ENCODE measurements at places on chromosomes 7 and 10. TPM values are rescaled to one million over a fixed set of nuclear protein-coding genes. Genes with fewer than 3 reads are reported as not detected.
A peak's percentile ranks its signal among the peaks of the same experiment; 100 is the strongest.

- no peak overlapping the region for H3K27ac ChIP-seq
- H3K27me3 ChIP-seq = no peaks in the 10 kb centered on the region
- no peak overlapping the region for H3K4me3 ChIP-seq
- no peak for DNase-seq
- H3K36me3 ChIP-seq = no peaks in the 10 kb centered on the region
- no peaks in the 10 kb centered on the region for H3K4me1 ChIP-seq
Measured at GRCh38 chr10:30467651-30468338, 33.8 kb downstream of the MAP3K8 start.

GRCh38 chr10:4691776-4692175 lies 134.2 kb upstream of the AKR1E2 start:
- no peaks in the 10 kb centered on the region for H3K36me3 ChIP-seq
- H3K4me3 ChIP-seq = no peak overlapping the region
- H3K4me1 ChIP-seq = no peaks in the 10 kb centered on the region

The SLC13A4 gene
- polyA plus RNA-seq = not detected

- no peak for DNase-seq
- no peak overlapping the region for H3K4me3 ChIP-seq
- no peaks in the 10 kb centered on the region for H3K36me3 ChIP-seq
- H3K27me3 ChIP-seq = no peaks in the 10 kb centered on the region
Measured at GRCh38 chr10:122257041-122257440, 14.1 kb upstream of the BTBD16 start.

DNA sequence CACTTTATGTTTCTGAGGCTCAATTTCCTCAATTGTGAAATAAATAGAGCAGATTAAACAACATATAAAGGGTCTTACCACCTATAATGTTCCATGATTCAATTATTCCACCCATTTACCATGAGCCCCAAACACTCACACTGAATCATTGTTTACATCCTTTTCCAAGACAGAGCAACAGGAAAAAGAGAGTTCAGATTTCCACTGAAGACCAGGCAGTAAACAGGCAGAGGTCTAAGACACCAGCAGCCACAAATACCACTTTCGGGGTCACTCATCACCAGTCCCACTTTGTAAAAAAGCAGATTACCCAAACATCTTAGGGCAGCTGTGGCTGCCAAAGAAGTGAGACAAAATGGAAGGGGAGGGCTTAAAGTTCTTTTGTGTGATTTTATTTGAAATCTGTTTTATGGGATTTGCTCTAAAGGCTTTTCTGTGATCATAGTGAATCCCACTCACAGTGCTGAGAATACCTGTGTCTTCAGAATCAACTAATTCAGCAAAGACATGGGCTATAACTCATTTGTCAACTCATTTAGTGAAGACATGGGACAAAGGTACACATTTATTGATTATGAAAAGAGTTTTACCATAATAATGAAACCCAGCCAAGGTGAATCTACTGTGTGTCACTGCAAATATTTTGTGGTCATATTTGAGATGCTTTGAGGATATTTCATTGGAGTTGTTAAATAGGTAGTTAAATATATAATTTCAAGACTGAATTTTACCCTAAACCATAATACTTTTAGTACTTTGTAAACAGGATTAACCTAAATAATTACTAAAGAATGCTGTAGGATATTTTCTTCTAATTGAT lies 24.8 kb upstream of the DLD start:
- H3K27me3 ChIP-seq = no peaks in the 10 kb centered on the region
- no peaks in the 10 kb centered on the region for H3K36me3 ChIP-seq
- no peak overlapping the region for H3K4me3 ChIP-seq
- peaks cover 16% of the 10 kb centered on the region for H3K4me1 ChIP-seq
- DNase-seq = no peak

- no peak for DNase-seq
- H3K27ac ChIP-seq = no peak overlapping the region
- H3K4me1 ChIP-seq = no peaks in the 10 kb centered on the region
- H3K36me3 ChIP-seq = no peaks in the 10 kb centered on the region
- no peak overlapping the region for H3K4me3 ChIP-seq
- H3K27me3 ChIP-seq = no peaks in the 10 kb centered on the region
Measured at GRCh38 chr10:13441476-13441875, 87.3 kb downstream of the BEND7 start.

DNA sequence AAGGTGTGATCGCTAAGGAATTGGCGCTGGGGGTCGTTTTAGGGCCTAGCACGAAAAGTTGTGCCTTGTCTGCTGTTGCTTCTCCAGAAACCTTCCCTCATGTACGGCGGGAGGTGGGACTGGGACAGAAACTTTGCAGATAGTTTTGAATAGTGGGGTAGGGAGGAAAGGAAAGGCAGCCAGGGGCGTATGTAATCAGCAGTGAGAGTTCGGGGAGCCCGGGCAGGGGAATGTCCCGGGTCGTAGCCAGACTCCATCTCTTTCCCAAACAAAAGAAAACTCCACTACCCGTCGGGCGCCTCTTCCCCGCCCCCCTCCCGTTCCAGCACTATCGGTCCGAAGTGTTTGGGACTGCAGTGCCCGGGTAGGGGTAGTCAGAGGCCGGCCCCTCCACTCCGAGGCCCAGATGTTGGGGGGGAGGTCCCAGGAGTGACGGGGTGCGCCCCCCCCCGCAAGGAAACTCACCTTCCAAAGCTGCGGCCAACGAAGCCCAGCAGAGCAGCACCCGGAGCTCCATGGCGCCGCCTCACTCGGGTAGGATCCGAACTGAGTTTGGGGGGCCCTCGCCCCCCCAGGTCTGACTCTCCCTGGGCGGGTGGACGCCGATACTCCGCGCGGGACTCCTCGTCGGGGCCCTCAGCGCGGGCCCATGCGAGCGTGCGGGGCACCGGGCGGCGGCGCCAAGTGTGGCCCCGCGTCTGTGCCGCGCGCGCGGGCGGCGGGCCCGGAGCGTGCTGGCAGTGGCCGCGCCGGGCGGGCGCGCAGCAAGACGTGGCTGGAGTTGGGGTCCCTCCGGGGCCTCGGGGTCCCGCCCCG lies 601 bp downstream of the EPHB4 start:
- no peak for DNase-seq
- peak overlapping the region; percentile 68 for H3K27ac ChIP-seq
- H3K4me3 ChIP-seq = peak overlapping the region; percentile 78
- peaks cover 17% of the 10 kb centered on the region for H3K4me1 ChIP-seq

DNA sequence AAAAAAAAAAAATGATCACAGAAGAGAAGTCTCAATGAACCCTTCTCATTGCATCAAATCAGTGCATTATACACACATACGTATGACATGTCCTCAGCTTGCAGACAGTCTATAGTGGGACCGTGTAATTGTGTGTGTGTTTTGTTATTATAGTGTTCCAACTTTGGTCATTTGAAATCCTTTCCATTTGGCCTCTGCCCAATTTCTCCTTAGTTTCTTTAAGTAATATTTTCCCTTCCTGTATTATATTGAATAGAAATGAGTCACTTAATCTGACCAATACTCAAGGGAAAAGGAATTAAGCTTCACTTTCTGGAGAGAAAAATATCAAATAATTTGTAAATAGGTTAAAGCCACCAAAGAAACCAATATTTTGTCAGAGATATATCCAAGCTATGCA lies 415.5 kb upstream of the SORCS1 start:
- H3K4me3 ChIP-seq = no peak overlapping the region
- no peaks in the 10 kb centered on the region for H3K27me3 ChIP-seq
- no peaks in the 10 kb centered on the region for H3K4me1 ChIP-seq
- DNase-seq = no peak
- H3K27ac ChIP-seq = no peak overlapping the region

- no peaks in the 10 kb centered on the region for H3K36me3 ChIP-seq
- no peak overlapping the region for H3K4me3 ChIP-seq
Measured at GRCh38 chr10:75319274-75319673, 82.3 kb downstream of the ZNF503 start.

The SDHAF3 gene
- 19.8 TPM for polyA plus RNA-seq

GRCh38 chr7:4699841-4700240 lies 17.7 kb downstream of the FOXK1 start:
- H3K4me3 ChIP-seq = no peak overlapping the region
- no peaks in the 10 kb centered on the region for H3K27me3 ChIP-seq
- no peak for DNase-seq
- H3K36me3 ChIP-seq = no peaks in the 10 kb centered on the region

The COL13A1 gene
- polyA plus RNA-seq = 0.66 TPM

The SMKR1 gene
- polyA plus RNA-seq = not detected

DNA sequence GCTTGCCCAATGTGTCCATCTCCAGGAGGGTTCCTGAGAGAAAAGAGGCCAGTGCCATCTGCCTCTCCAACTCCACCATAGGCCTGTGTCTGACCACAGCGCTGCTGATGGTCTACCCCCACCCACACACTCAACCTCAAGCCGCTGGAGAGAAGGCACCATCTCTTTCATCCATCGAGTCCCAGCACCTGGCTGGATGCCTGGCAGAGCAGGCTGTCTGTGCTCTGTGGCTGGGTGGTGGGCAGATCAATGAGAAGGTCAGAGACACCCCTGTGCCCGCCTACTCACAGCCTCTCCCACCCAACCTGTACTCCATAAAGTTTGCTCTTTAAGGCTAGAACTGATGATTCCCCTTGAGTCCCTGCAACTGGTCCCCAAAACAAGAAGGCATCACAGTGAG lies 58.0 kb downstream of the CLRN3 start:
- no peaks in the 10 kb centered on the region for H3K4me1 ChIP-seq
- H3K4me3 ChIP-seq = no peak overlapping the region
- no peaks in the 10 kb centered on the region for H3K27me3 ChIP-seq
- DNase-seq = no peak
- no peaks in the 10 kb centered on the region for H3K36me3 ChIP-seq

DNA sequence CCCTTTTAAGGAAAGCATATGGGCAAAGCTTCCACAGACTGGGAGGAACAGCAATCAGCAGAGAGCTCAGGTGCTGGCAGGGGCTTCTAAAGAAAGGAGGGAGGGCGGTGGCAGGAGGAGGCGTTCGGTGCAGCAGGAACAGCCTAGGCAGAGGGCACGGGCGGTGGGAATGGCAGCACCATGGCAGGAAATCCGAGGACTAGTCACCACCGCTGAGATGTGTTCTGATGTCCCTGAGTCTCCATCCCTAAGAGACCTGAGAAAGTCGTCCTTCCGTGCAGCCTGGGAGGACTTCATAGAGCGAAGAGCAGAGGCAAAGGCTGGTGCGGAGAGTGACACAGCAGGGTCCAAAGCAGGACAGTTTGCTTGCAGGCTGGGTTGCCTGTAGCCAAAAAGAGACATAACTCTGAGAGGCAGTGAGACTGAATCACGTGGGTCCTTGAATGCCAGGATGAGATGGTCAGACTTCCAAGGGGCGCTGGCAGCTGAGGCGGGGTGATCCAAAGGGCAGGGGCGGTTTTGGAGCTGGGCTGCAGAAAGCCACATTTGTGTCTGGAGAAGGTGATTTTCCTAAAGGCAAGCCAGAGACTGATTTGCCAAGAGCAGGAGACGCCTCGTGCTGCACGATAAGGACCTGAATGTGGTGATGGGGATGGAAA lies 35.8 kb upstream of the GRID1 start:
- H3K4me1 ChIP-seq = no peaks in the 10 kb centered on the region
- H3K4me3 ChIP-seq = no peak overlapping the region
- no peaks in the 10 kb centered on the region for H3K27me3 ChIP-seq

The HKDC1 gene
- polyA plus RNA-seq = 45.7 TPM

- H3K36me3 ChIP-seq = no peaks in the 10 kb centered on the region
- DNase-seq = no peak
- no peaks in the 10 kb centered on the region for H3K27me3 ChIP-seq
- no peak overlapping the region for H3K4me3 ChIP-seq
- no peaks in the 10 kb centered on the region for H3K4me1 ChIP-seq
- H3K27ac ChIP-seq = peak overlapping the region; percentile 18
Measured at GRCh38 chr10:13087986-13088618, 11.9 kb upstream of the OPTN start.

The EPHA1 gene
- 42.3 TPM for polyA plus RNA-seq

The SPDYE8 gene
- polyA plus RNA-seq = 0.28 TPM

DNA sequence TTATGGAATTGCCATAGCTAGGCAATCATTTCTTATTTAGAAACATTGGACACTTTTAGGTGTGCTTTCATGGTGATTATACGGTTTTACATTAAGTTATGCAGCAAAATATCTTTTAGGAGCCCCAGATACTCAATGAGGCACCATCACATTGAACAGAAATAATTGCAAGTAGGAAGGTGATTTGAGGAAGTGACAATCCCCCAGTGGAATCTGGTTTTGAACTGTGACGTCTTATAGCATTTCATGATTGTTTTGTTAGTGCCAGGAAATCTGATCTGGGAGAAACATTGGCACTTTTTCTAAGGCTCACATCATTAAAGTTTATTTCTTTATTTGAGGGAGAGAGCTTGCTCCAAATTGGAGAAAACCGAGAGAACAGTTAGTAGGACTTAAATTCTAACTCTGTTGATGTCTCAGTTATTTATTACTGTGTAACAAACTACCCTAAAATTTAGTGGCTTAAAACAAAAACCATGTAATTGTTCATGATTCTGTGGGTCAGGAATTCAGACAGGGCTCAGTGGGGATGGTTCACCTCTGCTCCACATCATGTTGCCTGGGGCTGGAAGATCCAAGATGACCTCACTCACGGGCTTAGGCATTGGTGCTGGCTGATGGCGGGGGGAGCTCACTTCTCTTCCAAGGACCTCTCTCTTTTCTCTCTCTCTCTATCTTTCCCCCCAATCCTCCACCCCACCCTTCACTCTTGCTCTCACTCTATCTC lies 78.2 kb upstream of the STEAP1B start:
- no peak overlapping the region for H3K27ac ChIP-seq
- peaks cover 2% of the 10 kb centered on the region for H3K36me3 ChIP-seq
- no peak for DNase-seq
- no peaks in the 10 kb centered on the region for H3K4me1 ChIP-seq
- no peaks in the 10 kb centered on the region for H3K27me3 ChIP-seq

The ITIH5 gene
- 0.54 TPM for polyA plus RNA-seq

DNA sequence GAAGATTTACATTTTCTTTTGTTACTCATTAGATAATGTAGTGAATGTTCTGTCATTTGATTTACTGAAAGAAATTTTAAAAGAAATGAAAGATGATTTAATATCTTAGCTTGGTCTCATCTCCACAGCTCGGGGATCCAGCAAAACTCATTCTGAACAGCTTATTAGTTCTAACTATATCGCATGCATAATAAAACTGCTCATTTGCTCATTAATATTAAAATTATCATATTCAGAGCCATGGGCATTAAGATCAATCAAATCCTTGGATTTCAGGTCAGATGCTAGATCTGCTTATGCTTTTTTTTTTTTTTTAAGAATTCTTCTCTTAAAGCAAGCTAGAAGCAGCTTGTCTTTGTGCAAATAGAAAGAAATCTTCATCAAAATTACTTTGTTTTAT lies 246.1 kb downstream of the FOXP2 start:
- H3K36me3 ChIP-seq = no peaks in the 10 kb centered on the region
- no peak for DNase-seq
- no peaks in the 10 kb centered on the region for H3K27me3 ChIP-seq
- H3K4me1 ChIP-seq = no peaks in the 10 kb centered on the region
- H3K4me3 ChIP-seq = no peak overlapping the region
- H3K27ac ChIP-seq = no peak overlapping the region

The NPY gene
- polyA plus RNA-seq = 1.6 TPM

The ZNF282 gene
- 14.1 TPM for polyA plus RNA-seq

The UMAD1 gene
- 20.0 TPM for polyA plus RNA-seq

- peaks cover 3% of the 10 kb centered on the region for H3K36me3 ChIP-seq
- peak overlapping the region; percentile 31 for H3K27ac ChIP-seq
- no peaks in the 10 kb centered on the region for H3K27me3 ChIP-seq
- peaks cover 18% of the 10 kb centered on the region for H3K4me1 ChIP-seq
Measured at GRCh38 chr7:121394709-121395140, 1.4 kb downstream of the FAM3C start.

Data from small intestine (tissue), 16 donors.